Spinal cord (tissue), 10 donors: ENCODE measurements at places on chromosomes 6 and 20. TPM values are rescaled to one million over a fixed set of nuclear protein-coding genes. Genes with fewer than 3 reads are reported as not detected.

The FILIP1 gene
- 10.4 TPM for total RNA-seq

The CD93 gene
- 54.5 TPM for total RNA-seq

The MYLIP gene
- 24.1 TPM for total RNA-seq

The SLC25A27 gene
- 44.6 TPM for total RNA-seq

The MAK gene
- 0.79 TPM for total RNA-seq

The HLA-DPA1 gene
- total RNA-seq = 19.8 TPM

The OTOR gene
- not detected for total RNA-seq

The CST8 gene
- total RNA-seq = not detected

The TCP11 gene
- 2.0 TPM for total RNA-seq

The CYP24A1 gene
- 0.69 TPM for total RNA-seq

The TRIM31 gene
- total RNA-seq = not detected

The BHLHE23 gene
- not detected for total RNA-seq

The EYS gene
- total RNA-seq = 4.5 TPM

The NKX2-4 gene
- total RNA-seq = 0.11 TPM

The ZKSCAN4 gene
- 8.0 TPM for total RNA-seq

The ASIP gene
- 3.5 TPM for total RNA-seq

The EZR gene
- total RNA-seq = 163 TPM

The ZBP1 gene
- 0.20 TPM for total RNA-seq

The PLG gene
- total RNA-seq = 0.39 TPM

The TOX2 gene
- total RNA-seq = 1.2 TPM

The TXLNB gene
- 3.1 TPM for total RNA-seq

The PACSIN1 gene
- total RNA-seq = 5.8 TPM

The CCM2L gene
- total RNA-seq = 8.4 TPM

The PBOV1 gene
- not detected for total RNA-seq

The XKR7 gene
- total RNA-seq = 1.8 TPM

The TNFRSF6B gene
- 3.1 TPM for total RNA-seq

The PRDM13 gene
- total RNA-seq = 1.7 TPM
